ENCODE measurements at places on chromosomes 3 and 15.
A peak's percentile ranks its signal among the peaks of the same experiment; 100 is the strongest.

DNA sequence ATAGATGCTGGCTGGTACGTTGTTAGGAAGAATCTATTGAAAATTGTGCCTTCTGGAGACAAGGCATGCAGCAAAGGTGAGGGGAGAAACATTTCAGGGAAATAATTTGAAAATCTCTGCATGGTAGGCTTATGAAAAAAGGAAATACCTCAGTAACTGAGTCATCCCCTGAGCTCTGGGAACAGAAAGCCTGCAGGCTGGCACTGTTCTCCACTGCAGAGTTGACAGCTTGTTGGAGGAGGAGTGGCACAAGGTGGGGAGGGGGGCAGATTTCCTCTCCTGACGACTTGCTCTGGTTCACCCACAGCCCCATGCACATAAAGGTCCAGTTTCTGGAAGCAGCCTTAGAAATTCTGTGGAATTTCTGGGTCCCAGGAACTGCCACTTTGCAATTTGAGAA lies 179.4 kb downstream of the ABHD5 start:
- no peak for DNase-seq

- DNase-seq = no peak
Measured at GRCh38 chr15:84666373-84666772, 8.4 kb upstream of the NMB start.

- DNase-seq = peak; percentile 18
Measured at GRCh38 chr3:112531358-112531781, 30.4 kb downstream of the ATG3 start.

DNA sequence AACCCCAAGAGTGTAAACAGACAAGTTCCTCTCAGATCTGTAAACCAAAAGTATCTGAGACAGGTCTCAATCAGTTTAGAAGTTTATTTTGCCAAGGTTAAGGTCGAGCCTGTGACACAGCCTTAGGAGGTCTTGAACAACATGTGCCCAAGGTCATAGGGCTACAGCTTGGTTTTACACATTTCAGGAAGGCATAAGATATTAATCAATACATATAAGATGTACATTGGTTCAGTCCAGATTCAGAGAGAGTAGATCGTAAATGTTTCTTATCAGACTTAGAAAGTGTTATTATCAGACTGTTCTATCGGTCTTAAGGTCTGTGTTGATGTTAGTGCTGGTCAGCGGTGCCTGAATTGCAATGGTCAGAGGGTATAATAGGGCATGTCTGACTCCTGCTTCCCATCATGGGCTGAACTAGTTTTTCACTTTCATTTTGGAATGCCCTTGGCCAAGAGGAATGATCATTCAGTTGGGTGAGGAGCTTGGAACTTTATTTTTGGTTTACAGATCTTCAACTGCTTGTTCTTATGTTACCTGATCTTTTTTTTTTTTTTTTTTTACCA lies 27.0 kb upstream of the MFGE8 start:
- DNase-seq = no peak

DNA sequence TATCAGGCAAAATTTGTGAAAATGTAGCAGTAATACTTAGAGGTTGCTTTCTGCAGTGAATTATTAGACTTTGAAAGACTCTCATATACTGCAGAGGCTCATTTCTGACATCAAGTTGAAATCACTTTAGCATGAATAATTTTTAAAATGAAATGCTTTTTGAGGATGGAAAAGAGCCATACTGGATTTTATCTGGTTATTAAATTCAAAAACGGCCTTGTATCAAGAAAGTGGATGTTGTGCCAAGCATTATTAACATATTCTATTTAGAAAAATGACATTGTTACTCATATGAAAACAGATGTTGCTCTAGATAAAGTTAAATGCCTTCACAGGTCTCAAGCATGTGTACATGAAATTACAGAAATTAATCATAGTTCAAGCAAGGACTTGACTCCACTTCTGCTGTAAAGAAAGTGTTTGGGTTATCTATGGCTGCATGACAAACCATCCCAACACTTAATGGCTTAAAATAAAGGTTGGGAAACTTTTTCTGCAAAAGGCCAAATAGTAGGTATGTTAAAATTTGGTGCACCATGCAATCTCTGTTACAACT lies 64.5 kb upstream of the ZNF280D start:
- DNase-seq = no peak

- DNase-seq = no peak
Measured at GRCh38 chr3:33665294-33665693, 52.8 kb downstream of the CLASP2 start.

- no peak for DNase-seq
Measured at GRCh38 chr3:158748237-158748828, 16.1 kb upstream of the RARRES1 start.
